ENCODE measurements at places on chromosomes 5 and 9.

DNA sequence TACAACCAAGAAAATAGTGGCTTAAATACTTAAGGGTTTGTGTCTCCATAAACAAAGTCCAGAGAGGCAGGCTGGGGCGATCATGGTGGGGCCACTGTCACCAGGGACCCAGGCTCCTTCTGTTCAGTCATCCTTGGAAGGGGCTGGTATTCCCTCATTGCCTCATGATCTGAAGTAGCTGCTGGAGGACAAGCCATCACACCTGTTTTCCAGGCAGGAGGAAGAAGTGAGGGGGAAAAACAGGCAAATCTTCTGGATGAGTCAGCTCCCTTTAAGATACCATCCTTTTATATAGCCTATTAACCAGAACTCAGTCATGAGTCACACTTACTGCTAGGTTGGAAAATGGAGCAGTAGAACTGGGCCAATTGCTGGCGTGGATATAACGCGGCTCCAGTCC, 92.3 kb downstream of the DAP start:
- no peak for DNase-seq

GRCh38 chr5:12023614-12024241, 119.5 kb upstream of the CTNND2 start:
- no peak for DNase-seq

- no peak for DNase-seq
These were observed 127.6 kb downstream of the GADD45G start for GRCh38 chr9:89732295-89732938.

DNA sequence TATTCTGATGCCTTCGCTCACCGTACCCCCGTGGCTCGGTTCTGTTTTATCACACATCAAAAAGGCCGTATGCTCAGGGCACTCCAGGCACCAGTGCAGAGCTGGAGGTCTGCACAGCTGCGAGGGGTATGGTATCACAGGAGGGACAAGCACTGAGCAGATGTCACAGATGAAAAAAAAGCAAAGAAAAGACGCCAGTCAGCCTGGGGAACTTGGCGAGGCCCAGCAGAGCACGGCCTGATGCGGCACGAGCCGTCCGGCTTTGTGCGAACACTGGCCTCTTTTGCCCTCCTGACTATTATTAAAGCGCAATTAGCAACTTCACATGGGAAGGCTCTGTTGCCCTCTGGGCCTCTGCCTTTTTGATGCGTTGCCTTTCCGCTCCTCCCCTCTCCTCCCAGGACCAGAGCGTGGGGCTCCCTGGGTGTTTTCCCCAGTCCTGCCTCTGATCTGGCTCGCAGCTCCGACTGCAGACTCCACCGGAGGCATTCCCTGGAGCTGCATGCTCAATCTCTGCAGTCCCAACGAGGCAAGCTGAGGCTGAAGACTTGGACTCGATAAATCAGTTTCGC, 44.4 kb downstream of the AK8 start:
- DNase-seq: no peak

DNA sequence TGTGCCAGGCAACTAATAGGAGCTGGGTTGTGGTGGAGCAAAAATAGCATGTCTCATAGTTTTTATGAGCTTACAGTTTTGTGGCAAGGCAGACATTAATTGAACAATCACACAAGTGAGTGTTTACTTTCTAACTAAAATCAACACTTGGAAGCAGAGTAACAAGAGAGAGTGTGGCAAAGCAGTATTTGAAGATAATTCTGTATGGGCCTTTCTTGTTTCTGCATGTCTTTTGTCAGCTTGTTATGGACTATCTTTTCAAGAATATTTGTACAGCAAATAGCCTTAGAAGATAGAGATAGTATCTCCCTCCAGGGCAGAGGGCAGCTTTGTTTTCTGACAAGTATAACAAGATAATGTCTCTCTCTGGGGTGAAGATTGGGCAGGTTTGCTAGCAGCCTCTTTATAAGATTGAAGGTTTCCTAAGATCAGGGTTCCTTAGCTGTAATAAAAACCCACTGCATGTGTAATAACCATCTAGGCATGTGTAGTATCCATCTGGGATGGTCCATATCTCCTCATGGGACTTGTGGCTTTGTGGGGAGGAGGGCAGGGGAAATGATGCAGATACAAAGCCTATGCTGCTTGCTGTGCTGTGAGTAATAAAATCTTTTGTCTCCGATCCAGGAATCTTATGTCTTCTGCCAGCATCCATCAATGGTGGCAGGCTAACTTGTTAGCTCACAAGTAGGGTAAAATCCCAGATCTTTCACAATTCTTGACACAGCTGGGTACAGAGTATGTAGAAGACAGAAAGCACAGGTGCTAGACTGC, 479.9 kb downstream of the KDM4C start:
- DNase-seq: no peak

Data from stimulated activated CD4-positive, alpha-beta T cell treated with anti-CD3 and anti-CD28 coated beads, TNF-alpha, amount 100 ng/mL, for 4 hours (primary cell).